ENCODE measurements at places on chromosomes 7 and 10.
A peak's percentile ranks its signal among the peaks of the same experiment; 100 is the strongest.

DNA sequence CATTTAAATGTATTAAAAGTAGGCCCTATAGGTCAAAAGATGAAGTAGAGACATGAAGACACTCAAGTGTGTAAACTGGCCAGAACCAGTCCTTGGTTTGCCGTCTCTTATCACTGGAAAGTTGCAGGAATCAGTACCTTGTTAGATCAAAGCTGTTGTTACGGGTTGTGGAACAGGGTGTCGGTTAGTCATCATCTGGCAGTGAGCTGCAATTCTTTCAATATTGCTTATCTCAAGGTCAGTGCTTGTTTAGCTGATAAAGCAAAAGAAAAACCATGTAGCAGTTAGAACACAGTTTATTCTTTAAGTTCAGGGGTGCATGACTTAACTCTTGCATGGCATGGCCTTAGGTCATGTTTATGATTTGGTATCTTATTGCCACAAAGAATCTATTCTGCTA lies 10.0 kb upstream of the SLC13A1 start:
- DNase-seq, result no peak

DNA sequence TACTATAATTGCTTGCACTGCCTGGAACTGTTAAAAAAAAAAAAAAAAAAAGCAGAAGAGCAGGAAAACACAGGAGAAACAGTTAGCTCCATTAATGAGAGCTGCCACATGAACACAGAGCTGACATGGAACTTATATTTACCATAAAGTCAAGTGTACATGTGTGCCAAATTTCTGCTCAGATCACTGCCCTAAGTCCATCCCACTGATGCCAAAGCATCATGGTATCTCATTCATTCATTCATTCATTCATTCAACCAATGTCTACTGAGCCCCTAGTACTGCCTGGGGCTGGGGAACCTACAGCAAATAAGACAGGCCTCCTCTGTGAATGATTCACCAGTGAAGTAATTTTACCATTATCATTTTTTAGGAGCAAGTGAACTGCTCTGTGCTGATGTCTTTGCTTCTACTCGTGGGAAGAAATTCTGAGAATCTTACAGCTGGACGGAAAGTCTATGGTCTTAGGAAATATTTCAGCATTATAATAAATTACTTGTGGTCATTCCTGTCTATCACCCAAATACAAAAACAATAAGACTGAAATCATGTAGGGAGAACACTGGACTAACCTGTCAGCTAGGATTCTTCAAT lies 58.8 kb upstream of the ABLIM1 start:
- no peak for DNase-seq

GRCh38 chr10:100184840-100185239 lies 989 bp downstream of the ERLIN1 start:
- no peak for DNase-seq

GRCh38 chr7:106635411-106635810 lies 25.5 kb downstream of the CCDC71L start:
- no peak for DNase-seq

DNA sequence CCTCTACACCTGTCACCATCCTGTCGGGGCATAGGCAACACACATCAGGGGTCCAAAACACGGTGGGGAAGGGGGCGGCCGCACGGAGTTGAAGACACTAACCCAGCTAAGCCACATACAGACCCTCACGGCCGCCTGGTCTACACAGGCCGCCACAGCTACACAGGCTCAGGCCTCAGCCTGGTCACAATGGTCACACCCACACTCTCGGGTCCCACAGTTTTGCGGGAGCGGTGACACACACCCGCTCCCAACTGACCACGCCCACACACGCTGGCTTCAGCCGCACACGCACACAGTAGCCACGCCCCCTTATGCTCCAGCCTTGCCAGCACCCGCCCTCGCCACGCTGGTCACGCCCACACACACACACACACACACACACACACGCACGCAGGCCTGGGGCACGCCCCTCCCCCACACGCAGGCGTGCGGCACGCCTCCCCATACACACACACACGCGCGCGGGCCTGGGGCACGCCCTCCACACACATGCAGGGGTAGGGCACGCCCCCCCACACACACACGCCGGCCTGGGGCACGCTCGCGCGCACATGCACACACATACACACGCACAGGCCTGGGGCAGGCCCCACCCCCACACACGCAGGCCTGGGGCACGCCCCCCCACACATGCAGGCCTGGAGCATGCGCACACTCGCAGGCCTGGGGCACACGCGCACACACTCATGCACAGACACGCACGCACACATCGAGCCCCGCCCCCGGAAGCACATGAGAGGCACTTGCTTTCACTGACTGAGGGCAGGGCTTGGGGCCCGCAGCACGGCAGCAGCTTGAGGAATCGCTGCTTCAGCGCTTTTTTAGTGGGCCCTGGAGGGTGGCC lies 12.3 kb upstream of the OGA start:
- peak; percentile 64 for DNase-seq

DNA sequence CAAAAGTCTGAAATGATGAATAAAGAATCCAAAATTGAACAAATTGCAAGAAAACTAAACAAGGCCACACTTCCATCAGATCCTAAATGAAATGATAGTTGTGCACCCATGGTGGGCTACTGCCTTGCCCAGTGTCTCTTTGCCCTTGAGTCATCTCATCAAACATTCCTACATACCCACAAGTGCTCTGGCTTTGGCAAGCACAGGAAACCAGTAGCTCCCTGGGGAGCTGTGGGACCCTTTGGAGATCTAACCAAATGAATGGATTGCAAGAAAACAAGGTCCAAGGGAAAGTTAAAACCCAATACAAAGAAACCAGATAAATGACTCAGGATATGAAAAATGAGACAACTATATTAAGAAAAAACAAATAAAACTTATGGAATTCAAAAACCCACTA lies 129.8 kb upstream of the TMEM229A start:
- no peak for DNase-seq

- no peak for DNase-seq
Observed at GRCh38 chr7:47080816-47081215, 501.1 kb downstream of the TNS3 start.

DNA sequence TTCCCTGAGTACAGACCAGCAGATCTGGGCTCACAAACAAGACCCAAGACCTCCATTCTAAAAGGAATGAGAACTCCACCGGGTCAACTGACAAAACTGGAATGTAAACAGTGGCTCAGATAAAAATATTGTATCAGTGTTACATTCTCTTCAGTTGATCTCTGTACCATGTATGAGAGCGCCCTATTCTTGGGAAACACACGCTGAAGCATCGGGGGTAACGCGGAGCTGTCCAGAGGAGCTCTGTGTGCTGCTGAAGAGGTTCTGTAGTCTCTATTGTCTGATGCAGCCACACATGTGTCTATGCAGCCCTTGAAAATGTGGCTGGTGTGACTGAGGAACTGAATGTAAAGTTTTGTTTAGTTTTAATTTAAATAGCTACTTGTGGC lies 39.7 kb downstream of the HIPK2 start:
- no peak for DNase-seq

- no peak for DNase-seq
Observed at GRCh38 chr7:28681693-28682310, 269.5 kb downstream of the CREB5 start.

DNA sequence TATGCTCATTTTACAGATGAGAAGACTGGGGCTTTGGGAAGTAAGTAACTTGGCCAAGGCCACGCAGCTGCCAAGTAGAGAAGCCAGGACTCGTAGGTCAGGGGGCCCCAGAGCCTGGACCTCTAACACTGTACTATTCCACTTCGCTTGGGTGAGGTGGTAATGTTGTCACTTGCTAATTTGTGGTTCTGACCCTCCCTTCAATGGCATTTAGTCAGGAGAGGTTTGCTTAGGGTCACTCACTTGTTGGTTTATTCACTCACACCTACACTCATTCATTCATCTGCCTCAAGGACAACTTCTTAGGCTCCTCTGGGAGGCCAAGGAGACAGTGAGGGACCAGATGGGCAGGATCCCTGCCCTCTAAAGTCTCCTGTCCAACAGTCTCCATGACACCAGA lies 21.3 kb downstream of the BTBD16 start:
- DNase-seq, result no peak

DNA sequence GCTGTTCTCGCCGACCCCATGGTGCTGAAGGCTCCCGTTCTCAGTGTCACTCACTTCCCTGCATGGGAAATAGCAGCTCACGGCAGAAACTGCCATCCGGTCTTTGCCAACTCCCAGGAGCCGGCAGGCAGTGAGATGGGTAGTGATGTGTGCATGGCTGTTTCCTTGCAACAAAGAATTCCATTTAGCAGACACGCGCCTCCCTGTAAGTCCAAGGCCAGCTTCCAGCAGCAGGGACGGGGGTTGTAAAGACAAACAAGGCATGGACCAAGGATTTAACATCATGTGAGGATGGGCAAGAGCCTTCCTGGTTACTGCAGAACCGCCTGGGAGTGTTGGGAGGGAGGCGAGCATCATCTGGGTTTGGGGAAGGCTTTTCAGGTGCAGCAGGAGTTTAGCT lies 273.1 kb downstream of the GLRX3 start:
- no peak for DNase-seq

GRCh38 chr10:72509206-72509799 lies 116.6 kb downstream of the MICU1 start:
- no peak for DNase-seq

DNA sequence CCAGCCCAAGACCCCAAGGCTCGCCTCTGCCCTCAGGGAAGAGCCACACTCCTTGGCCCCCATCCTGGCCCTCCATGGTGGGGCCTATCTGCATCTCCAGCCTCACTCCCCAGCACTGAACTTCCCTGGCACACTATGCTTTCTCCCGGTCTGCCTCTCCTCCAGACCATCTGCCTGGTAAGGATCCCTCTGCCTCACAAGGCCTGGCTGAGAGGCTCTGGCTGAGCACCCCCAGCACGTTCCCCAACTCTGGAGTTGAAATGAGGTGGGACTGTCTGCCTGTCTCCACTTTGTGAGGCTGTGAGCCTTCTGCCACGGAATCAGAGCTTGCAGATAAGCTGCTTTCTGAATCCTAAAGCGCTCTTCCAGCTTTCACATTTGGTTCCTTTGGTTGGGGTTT lies 220.7 kb downstream of the TNS3 start:
- no peak for DNase-seq

DNA sequence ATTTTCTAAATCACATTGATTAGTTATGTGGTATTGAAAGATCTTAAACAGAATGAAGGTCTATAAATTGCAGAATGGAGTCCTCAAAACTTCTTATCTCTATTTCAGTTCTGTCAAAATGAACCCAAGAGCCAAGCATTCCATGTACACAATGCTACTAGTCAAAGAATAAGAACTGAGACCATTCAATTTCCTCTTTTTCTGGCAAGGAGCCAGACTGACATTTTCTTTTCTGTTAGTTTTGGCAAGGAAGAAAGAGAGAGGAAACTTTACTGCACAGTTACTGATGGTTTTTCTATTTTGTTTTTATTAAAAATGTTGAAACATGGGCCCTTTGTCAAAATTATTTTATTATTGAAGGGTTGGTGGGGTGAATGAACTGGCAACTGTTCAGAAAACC lies 181.8 kb upstream of the FERD3L start:
- DNase-seq, result no peak

DNA sequence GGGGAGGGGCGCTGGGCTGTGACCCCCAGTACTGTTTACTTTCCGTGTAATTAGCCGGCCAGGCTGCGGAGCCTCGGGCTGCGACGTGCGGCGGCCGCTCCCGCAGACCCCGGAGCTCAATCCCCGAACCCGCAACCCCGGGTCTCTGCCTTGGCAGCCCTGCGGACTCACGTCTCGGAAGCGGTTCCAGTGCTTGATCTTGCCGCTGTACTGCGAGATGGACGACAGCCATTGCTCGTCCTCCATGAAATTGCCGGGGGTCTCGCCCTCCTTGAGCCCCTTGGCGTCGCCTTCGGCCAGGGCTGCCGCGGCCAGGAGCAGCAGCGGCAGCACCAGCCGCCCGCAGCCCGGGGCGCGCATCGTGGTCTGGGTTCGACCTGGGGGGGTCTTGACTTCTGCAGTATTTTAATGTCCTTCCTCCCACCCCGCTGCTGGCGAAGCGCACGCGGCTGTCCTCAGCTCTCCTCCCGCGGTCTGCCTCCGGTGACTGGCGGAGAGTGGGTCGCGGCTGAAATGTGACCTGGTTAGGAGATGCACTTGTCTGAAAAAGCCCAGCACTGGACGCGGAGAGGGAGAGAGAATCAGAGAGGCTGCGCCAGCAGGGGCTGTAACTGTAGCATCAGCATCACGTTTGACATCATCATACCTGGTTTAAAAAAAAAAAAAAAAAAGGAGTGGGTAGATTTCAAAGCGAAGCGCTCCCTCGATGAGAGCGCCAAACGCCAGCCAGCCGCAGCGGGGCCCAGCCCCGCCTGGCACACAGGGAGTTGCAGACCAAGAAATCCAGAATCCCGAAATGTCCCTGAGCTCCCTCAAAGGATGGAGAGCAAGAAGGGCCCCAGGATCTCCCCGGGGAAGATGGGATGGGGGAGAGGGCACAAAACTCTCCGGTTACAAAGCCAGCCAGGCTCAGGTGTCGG lies at the start of gene SPOCK2:
Gene SPOCK2, minus strand, starts transcription at position 583 of the 920 bp plus-strand sequence. Its CDS starts 223 bp downstream, at position 360.
- peak; percentile 68 for DNase-seq

DNA sequence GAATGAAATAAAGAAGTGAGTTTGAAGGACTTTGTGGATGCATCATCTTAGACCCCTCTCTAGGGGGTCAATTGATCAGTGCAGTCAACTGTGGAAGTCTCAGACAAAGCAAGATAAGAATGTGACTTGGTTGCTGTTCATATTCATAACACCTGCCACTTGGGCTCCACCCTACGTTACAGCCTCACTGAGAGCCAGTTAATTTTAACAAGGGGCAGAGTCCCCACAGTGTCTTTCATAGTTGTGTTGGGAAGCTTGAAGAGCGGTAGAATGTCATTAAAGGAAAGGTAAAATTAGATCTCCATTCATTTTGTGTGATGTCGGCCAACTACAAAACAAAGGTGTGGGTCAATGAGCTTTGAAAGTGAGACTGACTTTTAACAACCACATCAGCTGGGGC lies 442.1 kb upstream of the C7orf33 start:
- DNase-seq, result no peak

GRCh38 chr7:6294839-6295238 lies 22.4 kb upstream of the CYTH3 start:
- no peak for DNase-seq

GRCh38 chr7:8131694-8132605 lies 130.0 kb downstream of the ICA1 start:
- no peak for DNase-seq

DNA sequence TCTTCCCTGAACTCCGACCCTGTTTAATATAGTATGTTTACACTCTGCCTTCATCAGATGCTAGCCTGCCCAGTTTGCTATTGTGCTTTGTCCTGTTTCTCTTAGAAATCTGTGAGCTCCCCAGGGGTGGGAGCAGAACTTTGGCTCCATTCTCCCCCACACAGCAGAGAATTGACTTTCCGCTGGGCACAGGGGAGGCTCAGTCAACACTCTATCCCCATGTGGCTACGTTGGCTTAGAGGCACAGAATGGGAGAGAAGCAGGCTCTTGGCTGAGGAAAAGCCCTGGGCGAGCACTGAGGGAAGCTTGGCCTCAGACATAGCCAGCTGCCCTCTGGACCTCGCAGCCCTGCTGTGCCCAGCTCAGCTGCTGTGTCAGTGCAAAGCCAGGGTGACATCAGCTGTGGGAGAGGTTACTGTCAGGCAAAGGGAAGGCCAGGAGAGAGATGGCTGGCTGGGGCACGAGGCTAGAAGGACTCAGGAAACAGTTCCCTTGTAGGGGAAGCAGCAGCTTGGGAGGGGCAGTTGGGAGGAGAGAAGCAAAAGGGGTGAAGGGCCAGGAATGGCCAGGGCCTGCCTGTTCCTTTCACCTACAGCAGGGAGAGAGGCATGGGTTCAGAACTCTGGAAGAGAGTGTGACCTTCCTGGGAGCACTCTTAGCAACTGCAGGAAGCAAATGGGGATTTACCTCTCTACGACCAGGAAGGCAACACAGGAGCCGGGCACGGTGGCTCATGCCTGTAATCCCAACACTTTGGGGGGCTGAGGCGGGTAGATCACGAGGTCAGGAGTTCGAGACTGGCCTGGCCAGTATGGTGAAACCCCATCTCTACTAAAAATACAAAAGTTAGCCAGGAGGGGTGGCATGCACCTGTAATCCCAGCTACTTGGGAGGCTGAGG lies 5.8 kb upstream of the SCD start:
- peak; percentile 76 for DNase-seq

Measured in anterior cingulate cortex (tissue), 58 donors.